AG09319 (cell line): ENCODE measurements at places on chromosomes 6 and 20.

GRCh38 chr6:44062105-44062770, 65.0 kb downstream of the MRPL14 start:
- no peak for DNase-seq

GRCh38 chr20:36117638-36118037, 36.9 kb upstream of the EPB41L1 start:
- no peak for DNase-seq

DNA sequence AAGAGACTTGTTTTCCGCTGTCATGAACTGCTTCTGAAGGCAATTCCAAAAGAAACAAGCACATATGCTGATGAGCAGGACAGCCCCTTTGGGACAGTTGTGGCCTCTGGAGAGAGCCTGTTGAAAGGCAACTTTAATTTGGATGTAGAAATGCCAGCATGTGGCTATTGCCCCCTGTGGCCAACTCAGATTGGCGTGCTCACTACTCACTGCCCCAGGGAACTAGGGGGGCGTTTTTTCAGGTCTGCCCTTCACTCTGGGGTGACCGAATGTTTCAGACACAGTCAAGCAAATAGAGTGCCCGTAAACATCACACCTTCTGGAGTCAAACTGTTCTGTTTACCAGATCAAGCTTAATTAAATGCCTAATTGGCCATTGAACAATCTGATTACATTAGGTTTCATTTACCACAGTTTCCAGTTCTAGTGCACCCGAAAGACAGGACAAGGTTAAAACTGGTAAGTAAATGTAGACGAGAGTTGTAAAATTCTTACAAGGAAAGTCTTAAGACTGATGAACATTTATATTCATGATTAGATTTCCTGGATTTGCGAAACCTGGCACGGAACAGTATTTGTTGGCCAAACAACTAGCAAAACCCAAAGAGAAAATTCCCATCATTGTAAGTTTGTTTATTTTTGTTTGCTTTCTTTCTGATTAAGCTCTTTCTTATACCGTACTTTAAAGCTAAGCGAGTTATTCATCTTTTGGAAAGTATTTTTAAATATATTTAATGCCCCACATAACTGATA, 75.9 kb upstream of the SYNJ2 start:
- peak; percentile 14 for DNase-seq

DNA sequence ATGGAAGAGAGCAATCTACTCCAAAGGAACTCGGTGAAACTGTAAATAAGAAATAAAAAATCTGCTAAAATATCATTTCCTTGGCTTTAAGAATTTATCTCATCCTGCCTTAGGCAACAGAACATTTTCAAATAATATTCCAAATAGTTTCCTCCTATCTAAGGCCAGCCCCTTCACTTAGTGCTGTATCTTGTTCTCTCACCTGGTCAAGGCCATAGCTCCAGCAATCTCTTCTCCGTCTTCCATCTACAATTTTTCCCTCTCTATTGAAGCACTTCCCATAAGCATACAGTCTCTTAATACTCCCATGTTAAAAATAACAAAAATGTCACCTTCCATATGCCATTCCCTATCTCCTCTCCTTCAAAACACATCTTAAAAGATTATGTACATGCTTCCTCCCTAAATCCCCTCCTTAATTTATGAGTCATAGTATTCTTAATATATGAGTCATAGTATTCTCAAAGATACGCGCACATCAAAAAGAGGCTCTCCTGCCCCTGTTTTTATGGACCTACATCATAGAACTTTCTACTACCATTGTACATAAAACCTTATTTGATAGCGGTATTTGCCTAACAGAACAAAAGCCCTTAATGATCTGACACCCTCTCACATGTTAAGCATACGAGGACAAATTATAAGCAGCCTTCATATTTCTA, 146.9 kb downstream of the PDE10A start:
- no peak for DNase-seq

DNA sequence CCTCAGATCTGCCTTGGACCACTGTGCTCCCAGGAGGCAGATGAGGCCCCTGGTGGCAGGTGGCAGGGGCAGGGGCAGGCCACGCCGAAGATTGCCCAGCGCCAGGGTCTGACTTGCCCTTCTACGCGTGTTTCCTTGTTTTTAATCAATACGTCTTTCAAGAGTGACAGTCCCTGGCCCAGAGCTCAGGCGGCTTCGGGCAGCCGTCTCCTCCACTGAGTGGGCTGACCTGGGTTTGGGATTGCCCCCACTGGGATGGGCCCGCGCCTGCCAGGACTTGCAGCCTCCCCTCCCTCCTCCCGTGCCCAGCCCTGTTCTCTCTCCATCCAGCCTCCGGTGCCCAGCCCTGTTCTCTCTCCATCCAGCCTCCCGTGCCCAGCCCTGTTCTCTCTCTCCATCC, 21.2 kb downstream of the FRMD1 start:
- DNase-seq = no peak

GRCh38 chr6:164164876-164165275, 750.4 kb downstream of the QKI start:
- DNase-seq = no peak

DNA sequence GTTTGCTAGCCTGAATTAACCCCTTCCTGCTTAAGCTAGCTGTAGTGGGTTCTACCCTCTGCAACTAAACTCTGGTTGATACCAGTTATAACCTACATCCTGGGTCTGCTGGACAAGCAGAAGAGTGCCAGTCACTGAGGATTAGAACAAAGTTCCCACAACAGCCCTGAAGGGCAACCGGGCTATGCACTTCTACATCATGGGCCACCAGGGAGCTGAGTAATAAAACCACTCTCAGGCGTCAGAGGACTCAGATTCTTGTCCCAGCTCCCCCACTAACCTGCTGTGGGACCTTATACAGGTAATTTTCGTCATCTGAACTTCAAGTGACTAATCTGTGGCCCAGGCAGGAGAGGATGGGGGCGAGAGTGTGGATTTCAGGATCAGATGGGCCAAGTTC, 56.8 kb downstream of the EYA2 start:
- no peak for DNase-seq

- DNase-seq = no peak
These were observed 97.1 kb upstream of the PRDM1 start for GRCh38 chr6:105988812-105989577.

DNA sequence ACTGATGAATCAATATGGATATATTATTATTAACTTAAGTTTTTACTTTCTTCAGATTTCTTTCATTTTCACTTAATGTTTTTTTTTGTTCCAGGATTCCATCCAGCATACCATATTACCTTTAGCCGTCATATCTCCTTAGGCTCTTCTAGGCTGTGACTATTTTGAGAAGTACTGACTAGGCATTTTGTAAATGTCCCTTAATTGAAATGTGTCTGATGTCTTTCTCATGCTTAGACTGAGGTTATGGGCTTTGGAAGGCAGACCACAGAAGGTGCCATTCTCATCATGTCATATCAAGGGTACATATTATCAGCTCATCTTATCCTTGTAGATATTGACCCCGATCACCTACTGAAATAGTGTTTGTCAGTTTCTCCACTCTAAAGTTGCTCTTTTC, 101.3 kb downstream of the FOXO3 start:
- DNase-seq = no peak

DNA sequence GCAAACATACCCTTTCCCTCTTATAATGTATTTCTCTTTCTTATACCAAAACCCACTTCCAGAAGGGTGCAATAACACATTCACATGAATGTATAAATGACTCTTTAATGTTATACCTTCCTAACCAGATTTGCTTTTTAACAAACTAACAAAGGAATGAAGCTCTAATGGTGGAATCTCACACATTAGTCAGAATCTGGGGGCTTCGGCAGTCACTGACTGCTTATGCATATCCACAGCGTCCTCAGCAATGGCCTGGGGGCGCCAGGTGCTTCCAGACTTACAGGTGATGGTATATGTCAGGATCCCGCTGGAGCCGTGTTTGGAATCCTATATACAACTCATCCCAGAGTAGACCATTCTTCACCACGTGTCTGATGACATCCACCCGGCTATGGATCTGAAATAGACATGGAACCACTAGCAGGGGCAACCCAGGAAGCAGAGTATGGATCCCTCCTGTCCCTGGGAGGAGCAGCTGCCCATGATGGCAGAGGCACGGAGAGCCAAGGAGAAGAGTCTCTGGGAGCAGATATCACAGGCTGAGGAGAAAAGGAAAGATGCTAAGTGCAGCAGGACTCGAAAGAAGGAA, 150.8 kb upstream of the RIPOR2 start:
- no peak for DNase-seq
